Central memory CD8-positive, alpha-beta T cell (primary cell): ENCODE measurements at places on chromosomes 4 and X.

DNA sequence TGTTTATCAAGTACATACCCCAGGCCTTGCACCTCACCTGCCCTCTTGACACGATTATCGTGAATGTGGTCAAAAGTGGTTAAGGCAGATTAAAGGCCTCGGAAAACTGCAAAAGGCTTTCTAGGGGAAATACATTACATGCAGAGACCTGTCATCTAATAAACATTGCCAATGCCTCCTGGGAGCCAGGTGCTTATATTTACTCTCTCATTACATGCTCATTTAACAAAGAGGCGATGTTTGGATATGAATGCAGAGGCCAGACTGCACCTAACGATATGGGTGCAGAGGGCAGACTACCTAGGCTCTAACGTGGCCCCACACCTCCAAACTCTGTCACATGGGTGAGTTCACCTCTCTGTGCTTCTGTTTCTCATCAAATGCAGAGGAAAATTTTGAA, 14.5 kb downstream of the CRMP1 start:
- no peak for DNase-seq

DNA sequence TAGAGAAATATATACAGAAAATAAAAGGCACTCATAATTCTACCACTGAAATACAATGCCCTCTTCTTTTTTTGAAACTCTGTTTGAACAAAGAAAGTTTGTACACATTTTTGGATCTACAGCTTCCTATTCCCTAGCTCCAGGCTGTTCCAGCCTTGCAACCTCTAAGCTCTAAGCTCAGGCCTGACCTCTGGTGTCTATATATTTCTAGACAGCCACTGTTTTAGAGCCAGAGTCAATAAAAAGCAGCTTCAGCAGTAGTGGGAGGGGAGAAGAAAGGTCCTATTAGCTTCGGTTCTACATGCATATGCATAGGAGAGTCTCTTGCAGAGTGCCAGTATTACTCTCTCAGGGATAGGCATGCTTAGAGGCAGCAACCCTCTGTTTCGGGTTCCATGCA, 39.7 kb downstream of the CLDN2 start:
- DNase-seq = no peak

DNA sequence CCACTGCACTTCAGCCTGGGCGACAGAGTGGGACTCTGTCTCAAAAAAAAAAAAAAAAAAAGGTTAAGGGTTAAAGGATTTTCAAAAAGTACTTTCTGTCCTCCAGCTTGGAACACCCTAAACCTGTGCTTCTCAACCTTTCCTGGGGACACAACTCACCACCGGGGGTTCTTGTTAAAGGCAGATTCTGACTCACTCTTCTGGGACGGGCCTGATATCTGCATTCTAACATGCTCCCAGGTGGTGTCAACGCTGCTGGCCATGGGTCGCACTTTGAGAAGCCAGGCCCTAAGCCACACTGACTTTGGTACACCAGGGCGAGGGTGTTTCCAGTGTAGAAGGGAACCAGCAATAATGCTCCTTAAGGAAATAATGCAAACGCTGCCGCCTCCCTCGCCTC, 46.1 kb downstream of the AFAP1 start:
- DNase-seq = no peak

DNA sequence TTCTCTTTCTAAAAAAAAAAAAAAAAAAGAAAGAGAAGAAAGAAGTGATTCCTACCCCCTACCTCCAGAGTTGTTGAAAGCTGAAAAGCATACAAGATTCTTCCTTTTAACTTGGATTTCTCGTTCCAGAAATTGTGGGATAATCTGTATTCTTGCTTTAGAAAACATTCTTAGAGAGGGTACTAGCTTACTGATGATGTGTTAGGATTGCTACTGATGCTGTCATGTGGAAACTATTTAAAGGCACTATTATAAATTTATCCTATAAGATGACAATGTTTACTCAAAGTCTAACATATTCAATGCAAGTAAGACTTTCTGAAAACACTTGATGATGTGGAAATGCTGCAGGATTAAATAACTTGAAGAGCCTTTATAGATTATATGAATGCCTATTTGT, 204.0 kb upstream of the PUDP start:
- DNase-seq = no peak

GRCh38 chr4:45629717-45630116, 494.1 kb downstream of the GABRG1 start:
- no peak for DNase-seq

DNA sequence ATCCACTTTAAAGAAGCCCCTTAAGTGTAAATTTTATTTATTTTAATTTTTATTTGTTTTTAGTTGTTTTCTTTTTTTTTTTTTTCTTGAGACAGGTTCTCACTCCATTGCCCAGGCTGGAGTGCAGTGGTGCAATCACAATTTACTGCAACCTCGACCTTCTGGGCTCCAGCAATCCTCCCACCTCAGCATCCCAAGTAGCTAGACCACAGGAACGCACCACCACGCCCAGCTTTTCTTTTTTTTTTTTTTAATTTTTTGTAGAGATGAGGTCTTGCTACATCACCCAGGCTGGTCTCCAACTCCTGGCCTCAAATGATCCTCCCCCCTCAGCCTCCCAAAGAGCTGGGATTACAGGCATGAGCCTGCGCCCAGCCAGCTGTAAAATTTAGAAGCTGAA, 6.0 kb downstream of the SAT1 start:
- DNase-seq = no peak

DNA sequence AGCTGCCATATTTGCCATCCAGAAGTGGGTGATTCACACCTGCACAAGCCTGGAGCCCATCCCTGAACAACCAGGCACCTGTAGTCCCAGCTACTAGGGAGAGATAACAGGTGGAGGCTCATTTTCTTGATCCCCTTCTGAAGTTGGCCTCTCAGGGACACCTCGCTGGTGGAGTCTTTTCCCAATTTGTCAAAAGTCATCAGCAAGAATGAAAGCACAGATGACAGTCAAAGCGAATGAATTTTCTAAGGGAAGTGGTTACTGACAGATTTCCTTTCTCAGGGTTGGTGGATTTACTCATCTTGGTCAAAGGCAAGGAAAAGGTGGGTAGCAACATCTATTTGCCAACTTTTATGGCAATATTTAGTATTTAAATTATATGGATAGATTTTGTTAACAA, 36.5 kb downstream of the FGFBP1 start:
- no peak for DNase-seq

DNA sequence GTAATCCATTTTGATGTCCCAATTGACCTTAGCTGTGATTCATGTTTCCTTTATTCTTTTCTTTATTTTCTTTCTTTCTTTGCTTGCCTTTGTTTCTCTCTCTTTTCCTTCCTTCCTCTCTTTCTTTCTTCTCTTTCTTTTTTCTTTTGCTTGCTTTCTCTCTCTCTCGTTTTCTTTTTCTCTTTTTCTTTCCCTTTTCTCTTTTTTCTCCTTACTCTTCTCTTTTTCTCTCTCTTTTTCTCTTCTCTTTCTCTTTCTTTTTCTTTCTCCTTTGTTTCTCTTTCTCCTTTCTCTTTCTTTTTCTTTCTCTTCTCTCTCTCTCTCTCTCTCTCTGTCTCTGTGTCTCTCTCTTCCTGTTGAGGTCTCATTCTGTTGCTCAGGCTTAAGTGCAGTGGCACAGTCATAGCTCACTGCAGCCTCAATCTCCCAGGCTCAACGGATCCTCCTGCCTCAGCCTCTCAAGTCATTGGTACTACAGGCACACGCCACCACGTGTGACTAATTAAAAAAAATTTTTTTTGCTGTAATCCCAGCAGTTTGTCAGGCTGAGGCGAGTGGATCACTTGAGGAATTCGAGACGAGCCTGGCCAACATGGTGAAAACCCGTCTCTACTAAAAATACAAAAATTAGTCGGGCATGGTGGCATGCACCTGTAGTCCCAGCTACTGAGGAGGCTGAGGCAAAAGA, 8.0 kb upstream of the DHRSX start:
- no peak for DNase-seq

DNA sequence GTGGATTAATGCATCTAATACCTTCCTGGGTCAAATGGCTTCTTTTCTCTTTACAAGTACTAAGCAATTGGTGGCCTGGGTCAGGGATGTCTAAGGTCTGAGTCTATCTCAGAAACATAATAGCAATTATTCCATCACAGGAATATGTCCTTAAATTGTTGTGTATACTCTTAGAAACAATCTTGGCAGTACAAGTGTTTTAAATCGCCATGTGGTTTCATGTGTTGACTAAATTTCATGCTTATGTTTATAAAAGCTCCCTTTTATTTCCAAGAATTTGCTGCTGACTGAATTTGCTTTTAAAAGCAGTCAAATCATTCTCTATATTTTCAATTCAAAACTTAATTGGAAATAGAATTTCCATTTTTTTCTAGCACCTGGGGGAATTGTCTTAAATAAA, 125.3 kb upstream of the PACRGL start:
- DNase-seq = no peak

DNA sequence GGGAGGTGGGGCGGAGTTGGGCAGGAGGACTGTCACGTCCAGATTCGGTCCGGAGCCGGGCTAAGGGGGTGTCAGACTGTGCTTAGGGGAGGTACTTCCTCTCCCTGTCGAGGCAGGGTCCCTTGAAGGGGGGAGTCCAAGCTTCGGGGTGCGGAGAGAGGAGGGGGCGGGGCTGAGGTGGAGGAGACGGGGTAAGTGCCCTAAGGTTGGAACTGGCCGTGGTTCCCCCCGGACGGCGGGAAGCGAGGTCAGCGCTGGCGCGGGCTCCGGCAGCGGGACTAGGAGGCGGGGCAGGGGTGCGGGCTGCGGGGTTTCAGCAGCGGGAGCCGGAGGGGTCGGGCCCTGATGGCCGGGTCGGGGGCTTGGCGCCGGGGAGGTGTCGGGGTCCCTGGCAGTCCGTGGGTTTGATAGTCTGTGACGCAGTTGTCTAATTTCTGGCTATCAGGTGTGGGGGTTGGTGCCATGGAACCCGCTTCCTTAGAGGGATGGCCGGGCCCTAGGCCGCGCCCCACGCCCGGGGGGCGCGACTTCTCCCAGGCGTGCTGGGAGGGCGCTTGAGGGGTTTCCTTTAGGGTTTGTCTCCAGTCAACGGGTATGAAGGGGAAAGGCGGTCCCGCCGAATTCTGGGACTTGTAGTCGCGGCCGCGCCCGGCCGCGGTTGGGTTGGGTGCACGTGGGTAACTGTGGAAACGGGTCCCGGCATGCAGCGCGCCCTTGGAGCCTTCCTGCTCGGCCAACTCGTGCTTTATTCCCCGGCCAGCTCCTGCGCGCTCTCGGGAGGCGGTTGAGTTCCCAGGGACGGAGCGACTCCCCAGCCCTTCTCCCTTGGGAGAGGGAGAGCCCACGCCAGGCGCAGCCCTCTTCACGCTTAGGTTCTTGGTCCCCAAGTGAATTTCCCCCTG, 1.5 kb downstream of the DCUN1D4 start:
- peak; percentile 56 for DNase-seq

GRCh38 chr4:82776925-82777542, 21.6 kb downstream of the SCD5 start:
- DNase-seq = no peak

DNA sequence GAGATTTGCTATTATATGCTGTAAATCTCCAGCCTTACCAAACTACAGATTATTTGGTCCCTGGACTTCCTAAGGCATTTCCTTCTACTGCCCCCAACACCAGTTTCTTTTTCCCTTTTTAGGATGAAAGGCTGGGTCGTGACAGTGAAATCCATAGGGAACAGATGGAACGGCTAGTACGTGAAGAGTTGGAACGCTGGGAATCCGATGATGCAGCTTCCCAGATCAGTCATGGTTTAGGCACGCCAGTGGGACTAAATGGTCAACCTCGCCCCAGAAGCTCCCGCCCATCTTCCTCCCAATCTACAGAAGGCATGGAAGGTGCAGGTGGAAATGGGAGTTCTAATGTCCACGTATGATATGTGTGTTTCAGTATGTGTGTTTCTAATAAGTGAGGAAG, 67.9 kb downstream of the PKD2 start:
- DNase-seq = no peak

DNA sequence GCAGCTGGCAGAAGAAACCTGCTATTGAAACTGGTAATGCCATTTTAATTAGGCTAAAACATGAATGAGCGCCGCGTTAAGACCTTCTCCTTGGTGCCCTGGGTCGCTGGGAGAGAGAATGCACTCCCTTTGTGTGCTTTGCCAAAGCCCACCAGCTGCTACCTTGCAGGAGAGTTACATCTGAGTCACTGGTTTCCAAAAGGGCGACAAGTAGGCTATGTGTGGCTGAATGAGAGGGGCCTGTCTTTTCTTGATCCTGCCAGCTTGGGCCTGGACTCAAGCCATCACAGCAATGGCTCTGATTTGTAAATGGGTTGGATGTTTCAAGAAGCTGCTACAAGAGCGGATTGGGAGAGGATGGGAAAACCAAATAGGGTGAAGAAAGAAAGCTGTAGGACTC, 81.5 kb downstream of the NHS start:
- DNase-seq = no peak

DNA sequence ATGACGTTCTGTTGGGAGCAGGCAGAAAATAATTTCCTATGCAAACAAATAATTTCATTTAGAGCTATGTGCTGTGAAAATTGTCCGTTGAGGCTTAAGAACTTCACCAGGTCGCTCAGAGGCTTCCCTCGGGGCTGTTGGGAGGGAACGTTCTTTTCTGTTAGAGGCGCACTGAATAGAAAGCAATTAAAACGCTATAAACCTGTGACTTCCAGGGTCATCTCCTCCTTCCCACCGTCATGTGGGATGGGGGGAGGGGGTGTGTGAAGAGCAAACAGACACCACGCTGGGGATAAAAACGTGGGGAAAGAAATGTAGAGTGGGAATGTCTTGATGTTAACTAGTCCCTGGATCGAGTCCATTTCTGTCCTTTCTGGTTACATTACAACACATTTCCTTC, 35.2 kb upstream of the ZNF518B start:
- no peak for DNase-seq

GRCh38 chrX:118976599-118977340, 2.4 kb downstream of the LONRF3 start:
- no peak for DNase-seq

DNA sequence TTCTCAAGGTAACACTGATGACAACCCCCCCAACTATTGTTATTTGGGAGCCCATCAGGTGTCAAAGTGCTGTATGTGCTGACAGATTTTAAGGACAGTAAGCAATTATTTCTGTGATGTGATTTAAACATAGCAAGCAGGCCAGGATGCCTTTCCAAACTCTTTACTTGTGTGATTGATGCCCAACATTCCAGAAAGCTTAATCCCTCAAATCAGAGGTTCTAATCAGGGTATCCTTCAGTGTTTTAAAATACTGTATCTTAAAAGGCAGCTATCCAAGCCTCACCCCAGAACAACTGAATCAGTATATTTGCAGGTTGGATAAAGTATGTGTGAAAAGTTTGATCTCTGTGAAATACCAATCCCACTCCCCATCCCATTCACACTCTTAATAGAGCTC, 119.7 kb downstream of the GASK1B start:
- DNase-seq = no peak

GRCh38 chrX:129759576-129760061, 20.1 kb upstream of the SASH3 start:
- DNase-seq = peak; percentile 41
